OCI-LY7 (cell line): ENCODE measurements at places on chromosomes 5 and 9. TPM values are rescaled to one million over a fixed set of nuclear protein-coding genes. Genes with fewer than 3 reads are reported as not detected.

DNA sequence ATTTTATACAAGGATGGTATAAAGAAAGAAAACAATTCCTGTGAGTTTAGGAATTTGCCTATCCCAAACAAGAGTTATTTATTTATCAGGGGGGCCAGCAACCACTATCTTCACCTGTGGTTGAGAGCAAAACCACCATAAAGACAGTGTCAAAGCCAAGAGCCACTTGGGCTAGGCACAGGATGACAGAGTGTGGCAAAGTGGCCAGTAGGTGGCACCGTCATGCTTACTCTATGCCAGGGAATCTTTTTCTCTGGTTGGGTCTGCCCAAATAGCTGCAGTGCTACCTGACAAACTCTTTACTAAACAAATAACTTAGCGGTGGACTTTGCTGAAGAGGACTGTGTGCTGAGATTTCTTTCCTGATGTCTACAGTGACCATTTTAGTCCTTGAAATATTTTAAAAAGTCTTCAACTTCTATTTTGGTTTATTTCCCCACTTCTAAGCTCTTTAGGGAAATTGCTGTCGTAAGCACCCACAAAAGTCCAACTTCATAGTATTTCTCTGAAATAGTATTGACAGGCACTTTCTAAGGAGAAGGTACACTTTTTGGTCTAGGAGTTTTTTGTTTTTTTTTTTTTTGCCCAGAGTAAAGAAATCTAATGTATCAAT, 285.0 kb downstream of the RFX3 start:
- DNase-seq: peak; percentile 85

- no peak for DNase-seq
Measured at GRCh38 chr9:99807956-99808355, 13.7 kb upstream of the NR4A3 start.

DNA sequence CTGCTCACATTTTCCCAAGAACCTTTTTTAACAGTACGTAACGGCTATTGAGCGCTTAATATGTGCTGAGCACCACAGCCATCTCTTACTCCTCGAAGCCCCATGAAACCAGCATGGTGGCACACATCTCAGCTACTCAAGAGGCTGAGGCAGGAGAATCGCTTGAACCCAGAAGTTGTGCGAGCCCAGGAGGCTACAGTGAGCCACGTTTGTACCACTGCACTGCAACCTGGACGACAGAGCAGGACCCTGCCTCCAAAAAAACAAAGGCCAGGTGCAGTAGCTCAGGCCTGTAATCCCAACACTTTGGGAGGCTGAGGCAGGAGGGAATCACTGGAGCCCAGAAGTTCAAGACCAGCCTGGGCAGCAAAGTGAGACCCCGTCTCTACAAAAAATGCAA, 28.2 kb downstream of the AQP7 start:
- DNase-seq: no peak

DNA sequence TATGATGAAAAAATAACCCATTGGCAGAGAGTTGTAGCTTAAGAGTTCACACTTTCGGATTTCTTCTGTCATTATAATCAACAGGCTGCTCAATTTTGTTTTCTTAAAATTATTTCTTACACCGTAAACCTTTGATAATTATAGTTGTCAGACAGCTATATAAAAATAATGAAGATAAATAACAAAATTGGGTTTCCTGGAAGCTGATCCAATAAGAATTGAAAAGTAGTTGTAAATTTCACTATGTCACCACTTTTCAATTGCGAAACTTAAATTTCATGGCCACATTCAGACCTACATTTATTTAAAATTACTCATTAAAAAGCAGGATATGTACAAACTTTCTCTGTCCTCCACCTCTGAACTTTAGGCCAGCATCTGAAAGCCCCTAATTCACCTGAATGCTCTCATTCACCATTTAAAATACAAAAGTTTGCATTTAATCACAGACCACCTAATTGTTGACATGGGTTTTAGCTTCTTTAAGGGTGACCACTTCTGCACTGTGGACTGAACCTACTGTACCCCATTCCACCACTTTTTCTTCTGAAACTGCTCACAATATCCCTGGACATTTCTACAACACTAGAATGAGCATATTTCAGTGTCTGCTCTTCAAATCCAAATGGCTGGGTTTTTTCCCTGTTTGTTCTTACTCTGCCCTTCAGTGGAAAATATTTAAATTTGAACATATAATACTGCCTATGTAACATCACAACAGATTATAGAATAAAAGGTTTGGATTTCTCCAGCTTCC, 680 bp downstream of the SELENOP start:
- no peak for DNase-seq

GRCh38 chr9:128846680-128847030, 17.1 kb upstream of the SPOUT1 start:
- no peak for DNase-seq

DNA sequence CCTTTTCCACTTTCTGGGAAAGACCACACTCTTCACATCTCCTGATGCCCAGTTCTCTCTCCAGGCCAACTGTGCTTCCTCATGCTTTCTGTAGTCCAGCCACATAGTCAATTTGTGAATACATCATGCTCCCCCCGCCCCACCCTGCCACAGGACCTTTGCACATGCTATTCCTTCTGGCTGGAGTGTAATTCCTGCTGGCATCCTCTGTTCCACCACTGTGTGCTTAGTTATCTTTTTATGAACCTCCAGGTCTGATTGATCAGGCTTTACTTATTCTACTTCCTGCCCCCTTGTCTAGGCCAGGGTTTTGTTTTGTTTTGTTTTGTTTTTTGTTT, 372.6 kb upstream of the RIOK2 start:
- no peak for DNase-seq

DNA sequence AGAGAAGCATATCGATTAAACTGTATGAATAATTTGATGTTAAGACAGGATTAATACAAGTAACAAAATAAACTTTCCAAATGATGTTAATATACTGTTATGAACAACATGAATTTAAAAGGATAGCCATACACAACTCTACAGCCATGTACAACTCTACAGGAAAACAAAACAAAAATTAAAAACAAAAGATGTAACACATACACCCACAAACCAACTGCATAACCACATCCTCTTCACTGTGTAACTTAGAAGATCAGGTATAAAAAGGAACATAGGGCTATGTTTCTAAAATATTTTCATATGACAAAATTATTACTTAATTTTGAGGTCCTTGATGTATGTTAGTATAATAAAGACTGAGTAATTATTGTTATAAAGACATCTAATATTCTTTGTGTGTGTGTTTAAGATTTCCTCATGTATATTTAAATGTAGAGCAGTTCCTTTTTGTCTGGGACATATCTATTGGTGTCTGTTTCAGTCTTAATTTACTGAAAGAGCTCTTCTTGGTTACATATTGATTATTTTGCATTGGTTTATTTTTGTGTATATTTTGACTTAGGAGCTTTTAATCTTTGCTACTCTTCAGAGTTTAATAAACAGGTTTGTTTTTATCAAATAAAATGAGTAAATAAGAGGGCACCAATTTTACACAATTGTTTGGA, 966.8 kb upstream of the CTNND2 start:
- DNase-seq: no peak

GRCh38 chr5:60339691-60340201, 360.2 kb downstream of the DEPDC1B start:
- DNase-seq: no peak

DNA sequence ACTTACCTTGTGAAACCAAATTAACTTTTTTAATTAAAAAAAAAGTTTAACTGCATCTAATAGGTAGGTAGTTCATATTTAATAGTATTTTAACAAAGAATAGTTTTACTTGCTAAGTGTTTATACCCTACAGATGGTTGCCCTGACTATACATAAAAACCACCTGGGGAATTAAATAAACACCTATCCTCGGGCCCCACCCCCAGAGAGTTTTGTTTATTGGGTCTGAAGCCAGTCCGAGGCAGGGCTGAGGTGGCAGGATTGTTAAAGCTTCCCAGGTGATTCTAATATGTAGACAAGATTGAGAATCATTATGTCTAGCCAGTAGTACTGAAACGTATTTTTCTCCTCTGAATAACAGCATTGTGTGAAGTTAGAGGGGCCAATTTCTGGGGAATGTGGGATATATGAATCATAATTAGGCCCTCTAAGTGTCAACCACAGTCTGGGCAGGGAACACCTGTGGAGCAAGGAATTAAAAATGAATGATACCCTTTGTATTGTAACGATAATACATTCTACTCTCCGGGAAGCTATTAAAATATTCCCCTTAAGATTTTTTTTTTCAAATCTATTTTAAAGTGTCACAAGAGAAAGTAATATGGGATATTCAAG, 5.6 kb upstream of the PAM start:
- DNase-seq: no peak

GRCh38 chr9:82560457-82560904, 502.5 kb downstream of the RASEF start:
- DNase-seq: no peak

DNA sequence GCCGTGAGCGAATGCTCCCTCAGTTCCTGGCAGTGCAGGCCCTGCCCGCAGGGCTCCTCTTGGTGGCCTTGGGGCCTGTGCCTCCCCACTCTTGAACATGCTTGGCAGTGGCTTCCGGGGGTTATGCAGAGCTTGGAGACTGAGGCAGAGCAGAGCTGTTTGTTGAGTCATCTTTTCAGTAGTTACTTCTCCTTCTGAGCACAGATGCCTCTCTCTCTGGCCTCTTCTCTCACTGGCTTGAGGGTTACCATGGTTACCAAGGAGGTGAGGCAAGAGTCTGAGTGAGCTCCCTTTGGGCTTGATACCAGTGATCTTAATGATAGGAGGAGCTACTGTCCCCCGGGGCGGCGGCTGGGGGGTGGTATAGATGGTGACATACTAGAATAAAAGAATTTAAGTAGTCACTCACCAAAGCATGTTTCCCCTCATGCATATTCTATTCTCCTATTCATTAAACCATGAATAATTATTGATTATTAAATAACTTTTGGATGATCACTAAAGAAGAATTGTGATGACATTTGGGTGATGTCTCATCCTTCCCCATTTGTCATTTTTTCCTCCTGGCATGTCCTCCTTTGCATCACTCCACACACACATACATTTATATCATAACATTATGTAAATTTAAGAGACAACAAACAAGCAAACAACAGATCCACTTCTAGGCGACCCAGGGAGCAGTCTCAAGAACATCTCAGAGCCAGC, 111.1 kb downstream of the ARHGAP26 start:
- peak; percentile 23 for DNase-seq

DNA sequence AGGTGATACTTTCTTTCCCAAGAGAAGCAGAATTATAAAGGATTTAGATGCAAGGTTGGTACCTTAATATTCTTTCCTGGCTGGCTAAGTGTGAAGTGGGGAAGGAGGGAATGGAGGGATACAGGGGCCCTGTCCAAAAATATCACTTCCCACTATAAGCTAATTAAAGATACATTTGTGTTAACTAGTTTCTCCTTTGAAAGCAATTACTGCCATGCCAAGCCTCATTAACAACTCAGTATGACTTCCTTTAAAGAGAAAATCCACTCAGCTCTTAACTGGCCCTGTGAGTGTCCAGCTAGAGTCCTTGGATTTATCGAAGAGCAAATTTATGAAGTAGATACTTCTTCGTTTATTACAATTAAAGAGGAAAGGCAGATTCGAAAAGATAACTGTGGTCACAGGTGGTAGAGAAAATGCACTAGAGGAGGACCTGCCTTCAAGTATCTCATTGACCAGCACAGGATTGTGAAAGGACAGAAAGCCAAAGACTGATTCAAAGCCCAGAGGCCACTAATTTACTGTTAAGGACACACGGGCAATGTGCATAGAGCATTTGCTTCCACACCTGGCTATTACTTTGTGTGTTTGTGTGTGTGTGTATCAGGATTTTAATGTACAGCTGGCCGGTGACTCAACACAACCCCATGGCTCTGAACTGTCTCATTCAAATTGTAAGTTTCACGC, 11.2 kb upstream of the GLDC start:
- DNase-seq: no peak

GRCh38 chr9:12854221-12854620, 79.4 kb downstream of the LURAP1L start:
- no peak for DNase-seq

DNA sequence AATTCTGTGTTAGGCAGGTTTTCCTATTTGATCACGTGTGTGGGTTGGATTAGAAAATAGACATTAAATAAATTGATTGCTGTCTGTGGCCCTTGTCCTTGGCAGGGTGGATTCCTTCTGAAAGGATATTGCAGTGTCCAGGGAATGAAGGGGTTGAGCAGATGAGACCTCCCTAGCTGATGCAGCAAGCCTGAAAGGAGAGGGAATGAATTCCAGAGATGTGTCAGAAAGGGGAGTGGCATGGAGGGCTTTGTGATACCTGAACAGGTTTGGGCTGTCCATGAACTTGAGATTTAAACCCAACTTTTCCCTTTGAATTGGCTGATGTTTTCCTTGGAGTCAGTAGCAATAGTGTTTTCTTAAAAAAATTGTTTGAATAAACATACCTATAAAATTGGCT, 66.8 kb downstream of the ADCY2 start:
- DNase-seq: no peak

DNA sequence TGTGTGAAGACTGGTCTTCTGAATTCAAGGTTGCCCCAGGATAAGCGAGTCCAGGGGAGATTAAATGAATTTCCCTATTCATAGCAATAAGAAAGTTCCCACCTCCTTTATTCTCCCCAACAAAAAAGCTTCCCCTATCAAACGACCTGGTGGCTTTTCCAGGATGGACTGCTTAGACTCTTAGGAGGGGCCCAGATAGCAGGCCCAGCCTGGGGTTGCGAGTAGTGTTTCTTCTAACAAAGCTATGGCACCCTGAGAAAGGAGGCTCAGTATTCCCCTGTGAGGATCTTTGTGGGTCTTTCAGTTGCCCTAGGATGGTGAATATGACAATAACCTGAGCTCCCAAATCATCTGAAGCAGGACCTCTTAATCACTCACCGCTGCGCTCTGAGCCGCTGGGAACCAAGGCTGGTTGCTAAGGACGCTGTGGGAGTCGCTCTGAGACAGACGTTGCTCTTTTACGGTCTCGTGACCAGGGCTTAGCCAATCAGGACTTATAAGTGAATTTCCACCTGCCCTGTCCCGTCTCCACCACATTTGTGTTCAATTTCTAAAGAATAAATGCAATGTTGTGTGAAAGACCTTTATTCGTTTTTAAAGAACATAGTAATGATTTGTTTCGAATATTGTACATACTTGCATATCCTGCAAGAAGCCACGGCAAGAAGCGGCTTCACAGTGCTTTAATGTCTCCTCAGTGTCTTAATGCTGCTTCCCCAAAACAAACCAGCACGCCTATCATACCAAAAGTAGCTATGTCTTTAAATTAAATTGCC, at the start of gene TMEM232:
Gene TMEM232 (minus strand): TSS at position 423 of the 776 bp plus-strand sequence. CDS start 59,319 bp downstream, outside the sequence.
- peak; percentile 16 for DNase-seq

TMEM252 gene
- total RNA-seq: not detected in 2 replicates

DBH gene
- total RNA-seq: not detected in 2 replicates

PRRC1 gene
- total RNA-seq: 46.5 and 52.5 TPM in 2 replicates

DNAJC18 gene
- total RNA-seq: 7.1 and 12.6 TPM in 2 replicates

SPATA9 gene
- total RNA-seq: not detected in 2 replicates

PANK3 gene
- 72.3 and 76.6 TPM in 2 replicates for total RNA-seq

AOPEP gene
- 20.6 and 24.3 TPM in 2 replicates for total RNA-seq

SPINK5 gene
- not detected in 2 replicates for total RNA-seq

PCDHGB4 gene
- total RNA-seq: 6.5 and 6.9 TPM in 2 replicates

BNC2 gene
- total RNA-seq: not detected in 2 replicates

SHOC1 gene
- total RNA-seq: not detected in 2 replicates

GABRA1 gene
- not detected in 2 replicates for total RNA-seq

FSD1L gene
- 7.9 and 8.5 TPM in 2 replicates for total RNA-seq

FGF1 gene
- total RNA-seq: not detected in 2 replicates
